ENCODE measurements at places on chromosomes 2 and 18.

- DNase-seq, result no peak
Measured at GRCh38 chr2:142769761-142770160, 107.7 kb upstream of the KYNU start.

GRCh38 chr18:10739152-10739551 lies 213.3 kb downstream of the NAPG start:
- DNase-seq, result no peak

DNA sequence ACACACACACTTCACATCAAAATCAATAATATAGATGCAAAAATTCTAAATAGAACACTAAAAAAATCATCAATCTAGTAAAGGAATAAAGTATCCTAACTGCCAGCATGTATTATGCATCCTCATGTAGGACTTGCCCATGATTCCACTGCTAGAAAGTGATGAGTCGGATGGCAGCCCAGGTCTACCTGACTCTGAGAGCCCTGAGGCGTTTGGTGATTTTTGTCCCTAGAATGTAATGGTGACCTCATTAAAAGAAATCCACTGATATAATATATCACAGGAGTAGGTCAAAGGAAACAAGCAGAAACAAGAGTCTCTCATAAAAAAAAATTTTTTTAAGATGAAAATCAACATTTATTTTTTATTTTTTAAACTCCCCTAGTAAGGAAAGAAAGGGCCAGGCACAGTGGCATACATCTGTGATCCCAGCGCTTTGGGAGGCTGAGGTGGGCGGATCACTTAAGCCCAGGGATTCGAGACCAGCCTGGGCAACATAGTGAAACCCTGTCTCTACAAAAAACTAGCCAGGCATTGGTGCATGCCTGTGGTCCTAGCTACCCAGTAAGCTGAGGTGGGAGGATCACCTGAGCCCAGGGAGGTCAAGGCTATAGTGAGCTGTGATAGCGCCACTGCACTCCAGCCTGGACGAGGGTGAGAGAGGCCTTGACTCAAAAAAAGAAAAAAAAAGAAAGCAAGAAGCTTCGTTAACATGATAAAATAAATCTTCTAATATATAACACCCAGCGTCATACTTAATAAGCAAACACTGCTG lies 24.4 kb upstream of the ACTG2 start:
- DNase-seq, result no peak

DNA sequence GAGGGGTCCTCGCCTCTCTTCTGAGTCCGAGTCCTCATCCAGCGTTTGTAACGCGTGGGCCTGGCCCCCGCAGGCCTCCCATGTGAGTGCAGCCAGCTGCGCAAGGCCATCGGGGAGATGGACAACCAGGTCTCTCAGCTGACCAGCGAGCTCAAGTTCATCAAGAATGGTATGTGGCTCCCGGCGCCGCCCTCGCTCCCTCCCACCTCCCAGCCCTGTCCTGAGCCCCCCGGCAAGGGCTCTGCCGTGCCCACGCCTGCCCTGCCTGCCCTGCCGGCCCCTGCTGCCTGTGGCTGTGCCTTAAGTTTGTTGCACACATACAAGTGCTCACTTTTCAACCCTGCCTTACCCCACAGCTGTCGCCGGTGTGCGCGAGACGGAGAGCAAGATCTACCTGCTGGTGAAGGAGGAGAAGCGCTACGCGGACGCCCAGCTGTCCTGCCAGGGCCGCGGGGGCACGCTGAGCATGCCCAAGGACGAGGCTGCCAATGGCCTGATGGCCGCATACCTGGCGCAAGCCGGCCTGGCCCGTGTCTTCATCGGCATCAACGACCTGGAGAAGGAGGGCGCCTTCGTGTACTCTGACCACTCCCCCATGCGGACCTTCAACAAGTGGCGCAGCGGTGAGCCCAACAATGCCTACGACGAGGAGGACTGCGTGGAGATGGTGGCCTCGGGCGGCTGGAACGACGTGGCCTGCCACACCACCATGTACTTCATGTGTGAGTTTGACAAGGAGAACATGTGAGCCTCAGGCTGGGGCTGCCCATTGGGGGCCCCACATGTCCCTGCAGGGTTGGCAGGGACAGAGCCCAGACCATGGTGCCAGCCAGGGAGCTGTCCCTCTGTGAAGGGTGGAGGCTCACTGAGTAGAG lies 14.4 kb upstream of the ALLC start:
- DNase-seq, result no peak

All from right renal cortex interstitium (tissue), 3 donors.